ENCODE measurements at places on chromosomes 7 and 10.

DNA sequence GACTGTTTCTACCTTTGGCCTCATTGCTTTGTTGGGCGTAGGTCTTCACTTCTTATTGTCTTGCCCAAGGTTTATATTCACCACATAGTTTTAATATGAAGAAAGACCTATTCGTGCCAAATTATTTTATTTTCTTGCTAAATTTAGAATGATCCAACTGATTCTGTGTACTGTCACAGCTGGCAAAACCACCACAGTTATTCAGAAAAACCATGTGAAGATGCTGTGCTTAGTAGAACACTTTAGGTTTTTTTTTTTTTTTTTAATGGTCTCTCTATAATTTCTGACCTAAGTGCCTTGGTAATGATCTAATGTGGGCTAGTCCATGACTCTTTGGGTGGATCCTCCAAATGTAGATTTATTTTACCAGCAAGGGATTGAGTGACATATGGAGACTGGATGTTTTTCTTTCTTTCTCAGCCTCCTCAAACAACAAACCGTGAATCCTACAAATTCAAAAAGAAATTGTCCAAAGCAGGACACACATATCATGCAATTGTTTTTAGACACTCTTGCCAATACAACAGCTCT lies 243.8 kb downstream of the DYNC1I1 start:
- DNase-seq: no peak

DNA sequence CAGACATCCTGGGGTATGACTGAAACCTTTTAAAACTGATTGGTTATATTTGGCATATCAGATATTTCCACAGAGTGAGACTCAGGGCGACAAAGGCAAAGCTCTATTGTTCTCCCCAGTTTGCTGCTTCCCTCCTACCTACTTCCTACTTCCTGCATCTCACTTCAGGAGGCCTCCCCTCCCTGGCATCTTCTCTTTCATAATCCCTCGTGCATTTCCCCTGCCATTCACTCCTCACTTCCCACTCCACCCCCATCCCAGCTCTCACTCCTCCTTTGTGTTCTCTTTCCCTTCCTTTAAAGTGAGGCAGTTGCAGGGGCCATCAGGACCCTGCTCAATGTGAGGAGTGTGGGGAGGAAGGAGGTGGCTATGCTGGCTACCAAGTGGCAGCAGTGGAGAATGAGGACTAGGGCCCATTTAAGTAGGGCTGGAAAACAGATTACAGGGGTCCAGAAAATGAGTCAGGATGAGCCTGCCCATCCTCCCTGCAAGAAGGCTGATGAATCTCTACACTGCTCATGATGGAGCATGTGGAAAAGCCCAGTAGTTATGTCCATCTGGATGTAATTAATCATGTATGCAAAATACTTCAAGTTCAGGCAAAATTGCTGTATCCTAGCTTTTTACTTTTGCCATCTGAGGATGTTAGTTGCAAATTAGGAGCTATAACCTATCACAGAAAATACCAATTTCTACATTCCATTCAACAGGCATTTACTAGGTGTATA lies 311.8 kb upstream of the IMMP2L start:
- DNase-seq: no peak

DNA sequence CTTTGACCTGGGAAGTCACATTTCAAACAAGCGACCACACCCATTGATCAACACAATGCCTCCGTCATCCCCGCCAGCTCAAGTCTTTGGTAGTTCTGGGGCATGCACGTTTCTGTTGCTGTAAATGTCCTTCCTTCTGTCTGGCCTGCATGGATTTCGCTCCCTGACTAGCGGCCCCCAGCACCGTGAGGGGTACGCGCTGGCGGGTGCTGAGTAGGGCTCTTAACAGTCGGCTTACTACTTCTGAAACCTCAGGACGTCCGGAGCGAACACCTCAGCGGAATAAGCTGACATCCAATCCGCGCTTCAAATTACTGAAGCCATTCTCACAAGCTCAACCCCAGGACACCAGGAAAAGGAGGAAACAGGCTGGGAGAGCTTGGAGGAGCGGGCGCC lies 505 bp downstream of the NUDCD3 start:
- no peak for DNase-seq

GRCh38 chr7:141012696-141013344 lies 1.9 kb downstream of the MRPS33 start:
- DNase-seq: no peak

- no peak for DNase-seq
Observed at GRCh38 chr10:104824380-104825006, 183.4 kb downstream of the SORCS3 start.

- no peak for DNase-seq
Observed at GRCh38 chr7:139820089-139820488, 9.0 kb upstream of the TBXAS1 start.

DNA sequence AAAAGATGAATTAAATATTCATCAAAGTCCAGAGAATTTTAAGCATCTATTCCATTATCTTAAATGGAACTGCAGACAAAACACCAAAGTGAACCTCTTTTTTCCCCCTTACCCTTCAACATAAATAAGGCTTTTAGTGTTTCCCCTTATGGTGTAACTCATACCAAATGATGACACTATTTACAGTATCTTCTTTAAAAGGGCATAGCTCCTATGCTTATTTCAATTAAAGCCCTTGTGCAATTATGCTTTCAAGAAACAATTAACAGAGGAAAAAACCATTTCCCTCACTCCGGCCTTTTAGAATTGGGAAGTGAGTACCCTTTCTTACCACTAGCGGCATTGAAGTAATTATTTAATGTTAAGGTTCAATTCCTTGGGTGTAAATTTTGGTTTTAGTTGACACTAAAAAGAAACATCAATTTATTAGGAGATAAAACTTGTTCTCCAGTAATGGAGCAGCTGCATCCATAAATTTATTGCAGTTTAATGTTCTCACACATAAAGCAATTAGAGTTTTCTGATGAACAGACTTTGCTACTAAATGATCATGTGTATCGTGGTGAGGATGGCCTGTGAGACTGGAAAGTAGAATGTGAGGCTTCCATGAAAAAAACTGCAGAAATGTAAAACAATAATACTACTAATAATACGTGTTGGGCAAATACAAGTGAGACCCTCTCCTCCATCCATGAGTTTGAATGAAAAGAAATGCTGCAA lies 661.3 kb downstream of the PARD3 start:
- DNase-seq: no peak

DNA sequence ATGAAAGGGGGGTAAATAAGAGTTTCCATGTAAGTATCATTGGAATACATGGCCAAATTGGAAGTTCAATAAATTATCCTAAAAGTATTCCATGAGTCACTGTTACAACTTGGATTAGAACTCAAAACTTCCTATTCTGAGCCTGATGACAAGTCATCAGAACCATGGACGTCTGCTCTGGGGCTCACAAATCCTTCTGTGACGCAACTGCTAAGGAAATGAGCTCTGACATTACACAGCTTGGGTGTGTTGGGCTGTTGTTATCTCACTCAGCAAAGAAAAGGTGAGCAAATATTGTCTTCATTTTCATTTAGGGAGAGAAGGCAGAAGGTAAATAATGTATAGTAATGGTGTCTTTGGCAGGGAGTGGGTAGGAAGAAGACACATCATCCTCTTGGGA lies 214.8 kb upstream of the ADO start:
- DNase-seq: no peak

GRCh38 chr10:97650726-97651125 lies 10.3 kb downstream of the PI4K2A start:
- DNase-seq: no peak

GRCh38 chr10:84469470-84469869 lies 141.1 kb downstream of the CCSER2 start:
- DNase-seq: no peak

- no peak for DNase-seq
Observed at GRCh38 chr10:47205192-47205591, 94.8 kb upstream of the GDF10 start.

DNA sequence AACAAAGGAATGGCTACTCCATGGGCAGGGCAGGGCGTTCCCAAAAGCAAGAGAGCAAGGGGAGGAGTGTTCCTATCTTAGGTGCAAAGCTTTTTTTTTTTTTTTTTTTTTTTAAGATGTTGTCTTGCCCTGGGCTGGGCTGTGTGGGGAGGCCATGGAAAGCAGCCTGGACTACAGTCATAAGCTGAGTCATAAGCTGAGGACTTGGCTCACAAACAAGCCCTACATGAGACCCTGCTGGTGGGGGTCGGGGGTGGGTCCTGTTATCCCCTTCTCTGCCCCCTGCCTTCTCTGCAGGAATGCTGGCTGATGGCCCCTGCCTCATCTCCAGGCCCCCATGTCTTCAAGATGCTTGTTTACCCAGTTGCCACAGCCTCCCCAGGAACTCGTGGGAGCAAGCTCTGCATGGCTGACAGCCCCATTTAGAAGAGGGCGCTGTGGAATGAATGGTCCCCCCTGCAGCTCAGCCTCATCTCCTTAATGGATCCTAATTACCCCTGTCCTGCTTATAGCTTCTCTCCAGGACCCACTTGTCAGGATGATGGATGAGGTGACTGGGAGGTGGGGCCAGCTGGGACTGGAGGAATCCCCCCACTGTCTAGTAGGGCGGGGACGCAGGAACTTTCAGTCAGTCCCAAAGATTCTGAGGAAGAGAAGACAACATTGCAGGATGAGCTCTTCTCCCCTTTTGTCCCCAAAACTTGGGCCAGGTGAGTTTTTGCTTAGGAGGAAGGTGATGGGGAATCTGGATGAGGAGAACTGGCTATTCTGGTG lies 340.8 kb upstream of the PODXL start:
- DNase-seq: no peak

GRCh38 chr7:152203095-152203494 lies 177.6 kb downstream of the GALNT11 start:
- no peak for DNase-seq

- DNase-seq: no peak
Observed at GRCh38 chr10:78212786-78213175, 179.1 kb downstream of the RPS24 start.

DNA sequence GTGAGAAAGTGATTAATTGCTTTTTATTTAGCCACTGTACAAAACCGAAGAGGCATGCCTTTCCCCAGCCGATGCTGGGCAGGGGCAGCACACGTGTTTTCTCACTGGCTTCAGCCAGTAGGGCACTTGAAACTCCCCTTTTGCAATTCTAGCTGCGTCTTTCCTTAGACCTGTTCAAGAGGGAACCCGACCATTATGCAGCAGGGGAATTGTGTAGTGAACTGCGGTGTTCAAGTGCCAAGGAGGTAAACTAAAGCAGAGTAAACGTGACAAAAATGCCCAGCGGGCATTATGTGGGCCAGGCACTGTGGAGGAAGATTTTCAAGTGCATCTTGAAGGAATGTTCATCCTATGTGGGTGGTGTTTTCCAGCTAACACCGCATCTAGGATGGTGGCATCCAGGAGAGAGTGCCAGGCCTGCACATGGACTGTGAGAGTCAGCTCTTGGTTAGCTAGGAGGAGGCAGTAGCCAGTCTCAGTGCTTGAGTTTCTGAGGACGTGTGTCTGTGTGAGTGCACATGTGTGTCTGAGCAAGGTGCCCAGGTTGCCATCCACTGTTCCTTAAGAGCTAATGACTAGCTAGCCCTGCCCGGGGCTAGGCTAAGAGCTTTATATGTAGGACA lies 3.3 kb downstream of the WIPF3 start:
- DNase-seq: no peak

DNA sequence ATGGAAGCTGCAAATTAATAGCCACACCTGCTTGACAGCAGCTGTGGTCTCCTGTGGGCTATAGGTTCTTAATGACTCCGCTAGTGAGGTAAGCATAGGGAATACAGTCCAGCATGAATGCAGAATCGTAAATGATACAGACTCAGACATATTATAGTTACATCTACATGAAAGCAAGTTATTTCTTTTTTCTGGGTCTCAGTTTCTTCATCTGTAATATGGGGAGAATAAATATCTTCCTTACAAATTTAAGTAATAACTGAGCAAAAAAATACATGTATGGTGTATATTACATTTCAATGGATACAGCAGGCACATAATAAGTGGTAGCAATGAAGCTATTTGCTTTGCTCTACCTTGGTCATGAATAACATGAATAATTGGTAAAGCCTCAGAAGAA lies 245.9 kb upstream of the RHOBTB1 start:
- no peak for DNase-seq

- no peak for DNase-seq
Observed at GRCh38 chr10:84907461-84908009, 579.1 kb downstream of the CCSER2 start.

DNA sequence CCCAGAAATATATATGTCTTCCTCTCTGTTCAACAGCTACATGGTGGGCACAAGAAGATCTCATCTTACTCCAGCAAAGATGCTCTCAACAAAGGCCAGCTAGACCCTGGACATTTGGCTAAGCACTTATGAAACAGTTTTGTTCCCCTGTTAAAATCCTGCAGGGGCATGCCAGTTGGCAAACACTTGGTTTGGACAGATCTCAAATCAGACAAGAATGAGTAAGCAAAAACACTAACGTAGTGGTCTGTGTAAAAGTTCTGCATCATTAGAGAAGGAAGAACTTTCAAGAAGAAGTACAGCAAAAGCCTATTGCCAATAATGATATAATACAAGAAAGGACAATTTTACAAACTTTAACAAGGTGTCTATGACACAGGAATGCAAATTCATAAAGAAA lies 125.6 kb downstream of the CALN1 start:
- DNase-seq: no peak

DNA sequence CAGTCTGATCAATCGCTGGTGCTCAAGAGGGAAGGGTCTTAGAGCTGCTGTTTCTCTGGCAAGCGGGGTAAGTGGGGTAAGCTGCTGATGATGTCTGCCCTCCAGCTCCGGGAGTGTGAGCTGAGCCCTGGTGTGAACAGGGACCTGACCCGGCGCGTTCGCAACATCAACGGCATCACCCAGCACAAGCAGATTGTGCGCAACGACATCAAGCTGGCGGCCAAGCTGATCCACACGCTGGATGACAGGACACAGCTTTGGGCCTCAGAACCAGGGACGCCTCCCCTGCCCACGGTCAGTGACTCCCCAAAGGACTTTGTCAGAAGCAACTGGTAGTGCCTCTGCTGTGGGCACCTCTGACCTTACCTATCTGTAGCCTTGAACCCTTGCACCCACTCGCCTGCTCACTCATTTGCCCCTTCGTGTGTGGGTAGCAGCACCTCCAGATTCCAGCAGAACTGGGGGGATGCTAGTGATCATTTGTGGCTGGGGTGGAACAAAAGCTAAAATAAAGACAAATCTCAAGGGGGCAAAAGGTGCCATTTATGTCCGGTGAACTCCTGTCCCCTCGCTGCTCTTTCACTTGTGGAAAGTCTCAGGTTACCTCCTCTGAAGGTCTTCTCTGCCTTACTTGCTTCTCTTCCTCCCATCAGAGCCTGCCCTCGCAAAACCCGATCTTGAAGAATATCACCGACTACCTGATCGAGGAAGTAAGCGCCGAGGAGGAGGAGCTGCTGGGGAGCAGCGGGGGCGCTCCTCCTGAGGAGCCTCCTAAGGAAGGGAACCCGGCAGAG lies 3.2 kb downstream of the UFSP1 start:
- DNase-seq: no peak

GRCh38 chr7:74671602-74672001 lies 14.1 kb downstream of the GTF2I start:
- DNase-seq: no peak

- DNase-seq: no peak
Observed at GRCh38 chr10:3056280-3057037, 10.9 kb upstream of the PFKP start.

DNA sequence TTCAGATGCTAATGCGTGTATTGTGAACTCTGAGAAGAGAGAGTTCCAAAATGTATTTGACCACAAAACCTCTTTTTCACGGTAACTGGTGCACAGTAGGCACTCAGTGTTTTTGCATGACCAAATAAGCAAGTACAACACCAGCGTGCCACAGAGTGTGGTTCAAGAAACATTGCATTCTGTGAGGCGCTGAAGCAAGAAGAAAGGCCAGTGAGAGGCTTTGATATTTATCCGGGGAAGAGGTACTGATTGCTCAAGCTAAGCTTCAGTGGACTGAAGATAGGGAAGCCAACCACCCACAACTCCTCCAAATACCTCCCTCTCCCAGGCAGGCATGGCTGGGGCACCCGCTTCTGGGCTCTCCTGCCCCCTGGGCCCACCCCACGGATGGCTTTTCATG lies 611.2 kb downstream of the SDK1 start:
- no peak for DNase-seq

Data from activated CD4-positive, alpha-beta T cell treated with anti-CD3 and anti-CD28 coated beads for 4 hours (primary cell).